NCI-H2081 treated with DMSO at 0.1 percent for 48 hours (cell line): ENCODE measurements at places on chromosomes 6 and 20.

DNA sequence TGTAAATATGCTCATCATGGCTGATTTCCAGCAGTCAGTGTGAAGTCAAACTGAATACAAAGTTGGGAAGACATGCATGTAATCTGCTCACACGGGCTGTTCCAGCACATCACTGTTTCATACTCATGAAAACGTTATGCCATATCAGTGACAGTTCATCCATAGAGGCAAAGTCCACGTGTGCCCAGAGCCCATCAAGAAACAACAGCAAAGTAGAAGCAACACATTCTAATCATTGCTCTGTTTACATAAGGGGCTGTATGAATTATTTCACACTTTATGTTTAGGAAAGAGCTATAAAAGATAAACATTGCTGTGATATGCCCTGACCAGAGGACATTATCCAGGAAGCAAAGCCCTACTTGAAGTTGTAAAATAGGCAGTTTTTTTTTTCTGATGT is 157.0 kb upstream of the ENPP5 start:
- DNase-seq, result no peak

- no peak for DNase-seq
Observed at GRCh38 chr6:104253236-104253635, 606.5 kb downstream of the HACE1 start.

GRCh38 chr6:115909923-115910546 is 150.7 kb downstream of the FRK start:
- no peak for DNase-seq

GRCh38 chr6:131414956-131415355 is 158.1 kb upstream of the ARG1 start:
- no peak for DNase-seq

DNA sequence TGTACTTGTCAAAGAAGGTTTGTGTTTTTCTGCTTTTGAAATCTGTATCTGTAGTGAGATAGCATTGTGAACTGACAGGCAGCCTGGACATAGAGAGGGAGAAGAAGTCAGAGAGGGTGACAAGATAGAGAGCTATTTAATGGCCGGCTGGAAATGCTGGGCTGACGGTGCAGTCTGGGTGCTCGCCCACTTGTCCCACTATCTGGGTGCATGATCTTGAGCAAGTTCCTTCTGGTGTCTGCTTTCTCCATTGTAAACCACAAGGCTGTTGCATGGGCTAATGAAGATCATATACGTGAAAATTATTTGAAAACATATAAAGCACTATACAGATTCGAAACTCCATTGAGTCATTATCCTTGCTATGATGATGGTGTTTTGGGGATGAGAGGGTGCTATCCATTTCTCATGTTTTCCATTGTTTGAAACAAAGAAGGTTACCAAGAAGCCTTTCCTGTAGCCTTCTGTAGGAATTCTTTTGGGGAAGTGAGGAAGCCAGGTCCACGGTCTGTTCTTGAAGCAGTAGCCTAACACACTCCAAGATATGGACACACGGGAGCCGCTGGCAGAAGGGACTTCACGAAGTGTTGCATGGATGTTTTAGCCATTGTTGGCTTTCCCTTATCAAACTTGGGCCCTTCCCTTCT is 18.4 kb downstream of the CD83 start:
- DNase-seq, result no peak

- DNase-seq, result no peak
Observed at GRCh38 chr20:32285621-32286371, 8.3 kb downstream of the KIF3B start.

DNA sequence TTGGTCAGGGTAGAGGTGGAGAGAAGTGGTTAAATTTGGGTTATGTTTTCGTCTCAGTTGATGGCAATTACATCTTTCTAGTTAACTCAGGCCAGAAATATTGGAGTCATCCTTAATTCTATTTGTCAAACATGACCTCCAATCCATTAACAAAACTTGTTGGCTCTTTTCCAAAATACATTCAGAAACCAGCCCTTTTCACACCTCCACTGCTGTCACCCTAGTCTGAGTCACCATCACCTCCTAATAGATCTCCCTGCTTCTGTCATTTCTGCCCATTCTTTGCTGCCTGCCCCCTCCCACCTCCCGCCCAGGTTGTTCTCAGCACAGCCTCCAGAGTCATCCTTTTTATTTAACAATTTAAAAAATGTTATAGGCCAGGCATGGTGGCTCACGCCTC is 3.0 kb upstream of the ABCF1 start:
- no peak for DNase-seq

- DNase-seq, result no peak
Observed at GRCh38 chr6:170018936-170019817, 267.8 kb downstream of the ERMARD start.

GRCh38 chr6:21610341-21610740 is 16.8 kb downstream of the SOX4 start:
- no peak for DNase-seq

GRCh38 chr20:49287555-49288249 is 9.8 kb upstream of the ZNFX1 start:
- DNase-seq, result no peak

DNA sequence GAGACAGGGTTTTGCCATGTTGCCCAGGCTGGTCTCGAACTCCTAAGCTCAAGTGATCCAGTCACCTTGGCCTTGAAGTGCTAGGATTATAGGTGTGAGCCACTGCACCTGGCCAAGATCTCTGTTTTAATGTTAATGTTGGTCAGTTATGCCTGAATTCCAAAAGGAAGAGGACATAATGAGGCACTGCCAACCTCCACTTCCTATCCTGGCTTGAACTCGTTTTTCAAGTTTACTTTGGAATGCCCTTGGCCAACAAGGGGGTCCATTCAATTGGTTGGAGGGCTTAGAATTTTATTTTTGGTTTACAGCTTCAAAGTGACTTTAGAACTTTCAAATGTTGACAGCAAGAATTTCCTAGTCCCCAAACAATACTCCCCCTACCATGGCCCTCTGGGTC is 29.8 kb downstream of the DNAAF9 start:
- DNase-seq, result no peak

- DNase-seq, result no peak
Observed at GRCh38 chr6:143449714-143450452, 612 bp downstream of the ADAT2 start.

DNA sequence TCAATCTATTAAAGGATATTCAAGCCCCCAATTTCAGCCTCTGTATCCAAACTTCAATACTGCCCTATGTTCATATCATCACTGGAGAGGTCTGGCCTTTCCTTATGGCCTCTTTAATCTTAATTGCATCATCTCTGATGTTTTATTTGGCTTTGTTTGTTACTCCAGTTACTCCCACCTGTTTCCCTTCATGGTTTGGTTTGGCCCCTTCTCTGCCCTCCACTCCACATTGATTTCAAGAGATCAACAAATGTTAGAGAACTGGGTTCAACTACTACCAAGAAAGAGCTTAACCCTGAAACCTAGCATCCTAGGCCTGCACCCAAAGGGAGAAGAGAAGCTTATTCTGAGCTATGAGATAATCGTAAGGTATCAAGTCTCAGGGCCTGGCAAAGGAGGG is 221.6 kb downstream of the LAMA2 start:
- DNase-seq, result no peak

GRCh38 chr6:42831237-42831636 is 48.2 kb upstream of the RPL7L1 start:
- DNase-seq, result no peak
